ENCODE measurements at places on chromosomes 4 and X.

GRCh38 chrX:139738581-139738980, 30.6 kb upstream of the MCF2 start:
- DNase-seq: peak; percentile 3

DNA sequence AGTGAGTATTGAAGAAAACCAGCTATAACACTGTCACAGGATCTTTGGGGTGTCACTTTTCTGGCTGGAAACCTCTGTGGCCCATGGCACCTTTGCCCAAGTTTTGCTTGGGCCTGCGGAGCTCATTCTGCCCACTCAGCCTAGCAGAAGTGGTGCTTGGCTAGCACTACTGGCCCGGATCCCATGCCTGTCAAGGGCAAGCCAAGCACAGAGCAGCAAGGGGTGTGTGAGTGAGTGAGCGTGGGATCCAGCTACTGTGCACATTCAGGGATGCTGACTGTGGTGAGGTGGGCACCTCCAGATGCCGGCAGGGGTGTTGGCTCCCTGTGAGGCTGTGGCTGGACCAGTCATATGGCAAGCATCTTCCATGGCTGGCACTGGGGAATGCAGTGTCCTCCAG, 55.4 kb upstream of the RASGEF1B start:
- no peak for DNase-seq

DNA sequence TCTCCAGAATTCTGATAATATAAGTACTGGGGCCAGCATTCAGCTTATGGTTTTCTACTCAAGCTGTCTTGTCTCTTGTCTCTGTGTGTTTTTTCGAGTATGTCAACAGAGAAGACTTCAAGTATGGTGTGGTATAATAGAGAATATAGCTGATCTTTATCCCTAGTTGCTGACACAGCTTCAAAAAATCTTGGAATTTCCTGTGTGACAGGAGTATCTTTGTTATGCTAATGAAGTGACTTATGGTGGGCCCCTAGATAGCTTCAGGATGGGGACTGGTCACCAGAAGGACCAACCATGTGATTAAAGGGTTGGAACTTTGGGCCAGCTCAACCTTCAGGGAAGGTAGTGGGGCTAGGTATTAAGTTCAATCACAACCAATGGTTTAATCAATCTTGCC, 2.9 kb downstream of the GPRASP3 start:
- DNase-seq: no peak

DNA sequence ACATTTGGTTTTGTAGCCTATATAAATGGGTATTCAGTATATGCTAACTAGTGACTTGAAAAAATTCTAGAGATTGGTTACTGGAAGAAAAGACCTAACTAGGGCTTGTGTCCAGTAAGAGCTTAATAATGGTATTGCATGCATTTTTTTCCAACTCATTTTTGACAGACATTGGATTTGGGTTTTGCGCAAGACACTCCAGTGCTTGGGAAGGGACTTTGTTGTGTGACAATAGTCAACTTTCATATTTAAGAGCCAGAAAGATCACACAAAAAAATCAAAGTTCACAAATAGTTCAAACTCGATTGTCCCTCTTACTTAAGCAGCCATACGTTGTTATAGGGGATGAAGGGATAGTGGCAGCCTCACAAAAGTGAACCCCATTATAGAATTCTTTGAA, 1.2 kb upstream of the HSD17B11 start:
- no peak for DNase-seq

- DNase-seq: no peak
Observed at GRCh38 chr4:176054942-176055341, 10.7 kb upstream of the WDR17 start.

DNA sequence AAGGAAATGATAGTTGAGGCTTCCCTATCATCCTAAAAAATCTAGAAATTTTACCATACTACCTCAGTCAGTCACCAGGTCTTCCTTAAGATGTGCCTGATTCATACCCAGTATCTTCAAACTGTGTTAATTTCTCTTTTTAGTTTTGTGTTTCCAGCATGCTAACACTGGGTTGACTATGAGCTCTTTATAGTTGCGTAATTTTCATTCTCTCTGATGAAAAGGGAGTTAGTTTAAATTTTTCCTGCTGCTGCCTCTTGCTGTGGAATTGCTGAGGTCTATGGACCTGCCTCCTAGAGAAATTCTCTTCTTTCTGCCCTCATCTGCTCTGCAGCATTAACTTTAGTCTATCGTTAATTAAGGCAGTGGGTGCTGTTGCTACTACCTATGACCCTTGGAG, 66.6 kb downstream of the BANK1 start:
- DNase-seq: no peak

DNA sequence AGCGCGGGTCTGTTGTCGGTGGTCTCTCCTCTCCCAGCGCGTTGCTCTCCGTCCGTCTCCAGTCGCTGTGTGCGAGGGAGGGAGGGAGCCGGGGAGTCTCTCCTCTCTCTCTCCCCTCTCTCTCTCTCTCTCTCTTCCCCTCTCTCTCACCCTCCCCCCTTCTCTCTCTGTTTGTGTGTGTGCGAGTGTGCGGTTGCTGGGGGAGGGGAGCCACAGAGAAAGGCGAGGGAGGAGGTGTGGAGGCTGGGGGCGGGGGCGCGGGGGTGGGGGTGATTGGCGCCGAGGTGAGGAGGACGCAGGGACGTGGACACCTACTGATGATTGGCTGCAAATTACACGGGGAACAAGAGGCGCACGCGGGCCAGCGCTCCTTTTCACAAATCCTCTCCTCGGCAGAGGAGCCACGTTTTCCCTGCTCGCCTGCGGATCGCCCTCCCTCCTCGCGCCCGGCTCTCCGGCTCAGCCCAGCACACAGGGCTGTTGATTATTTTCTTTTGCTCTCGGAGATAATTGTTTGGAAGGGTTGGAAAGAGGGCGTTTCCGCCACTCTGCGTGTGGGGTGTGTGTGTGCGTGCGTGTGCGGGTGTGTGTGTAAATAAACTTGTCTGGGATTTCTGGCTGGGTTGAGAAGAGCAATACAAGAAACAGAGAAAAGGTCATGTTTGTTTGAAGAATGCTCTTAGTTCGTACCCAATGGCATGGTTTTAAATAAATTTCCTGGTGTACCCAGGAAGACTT, at the start of gene CXXC4:
Gene CXXC4 (minus strand): TSS at position 73 of the 738 bp plus-strand sequence. CDS start 3,092 bp downstream, outside the sequence.
- DNase-seq: peak; percentile 40
